ENCODE measurements at places on chromosomes 12 and 14.

- no peak for DNase-seq
Measured at GRCh38 chr12:47225356-47225755, 145.6 kb upstream of the AMIGO2 start.

DNA sequence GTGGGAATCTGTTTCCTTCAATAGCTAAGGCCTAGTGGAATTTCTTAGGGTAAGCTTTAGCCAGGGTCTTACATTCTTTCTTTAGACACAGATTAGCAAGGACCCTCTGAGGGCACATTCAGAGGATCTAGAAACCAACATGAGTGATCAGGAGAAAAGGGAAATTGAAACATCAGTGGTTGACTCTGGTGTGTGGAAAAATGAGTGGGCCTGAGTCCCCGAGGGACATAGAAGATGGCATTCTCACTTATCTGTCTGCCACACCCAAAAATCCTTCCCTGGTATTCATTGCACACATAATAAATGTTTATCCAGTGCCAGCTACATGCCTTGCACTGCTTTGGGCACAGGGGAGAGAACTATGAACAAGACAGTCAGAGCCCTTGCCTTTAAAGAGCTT is 82.9 kb downstream of the SSPN start:
- no peak for DNase-seq

GRCh38 chr12:50732591-50732990 is 31.3 kb upstream of the ATF1 start:
- no peak for DNase-seq

- no peak for DNase-seq
Measured at GRCh38 chr14:99604766-99605298, 825 bp upstream of the CCDC85C start.

All from left forelimb (tissue), 1 donor.